ENCODE measurements at places on chromosomes 16 and 17.

GRCh38 chr16:78519896-78520295, 420.4 kb downstream of the WWOX start:
- no peak for DNase-seq

- DNase-seq, result no peak
These were observed 80.2 kb downstream of the RAP1GAP2 start for GRCh38 chr17:2876467-2876866.

GRCh38 chr16:83588070-83588469, 219.7 kb upstream of the HSBP1 start:
- no peak for DNase-seq

DNA sequence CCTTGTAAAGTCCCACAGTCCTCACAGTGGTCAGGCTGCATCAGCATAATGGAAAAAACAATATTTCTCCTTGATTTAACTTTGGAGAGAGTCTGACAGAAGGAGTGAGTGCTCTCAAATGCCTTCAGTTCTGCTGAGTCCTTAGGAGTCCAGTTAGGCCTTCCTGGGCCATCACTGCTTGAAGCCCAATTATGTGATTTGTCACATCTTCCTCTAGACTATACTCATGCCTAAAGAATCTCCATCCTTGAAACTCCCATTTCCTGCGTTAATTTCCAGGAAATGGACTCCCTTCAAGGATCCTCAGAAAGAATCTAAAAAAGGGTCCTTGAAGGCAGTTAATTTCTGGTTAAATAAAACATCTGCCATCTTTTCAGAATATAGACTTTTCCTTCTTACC, 52.8 kb downstream of the SLFN5 start:
- DNase-seq, result no peak

- no peak for DNase-seq
These were observed 364.1 kb upstream of the ASIC2 start for GRCh38 chr17:33657181-33657580.

GRCh38 chr17:11855306-11855705, 142.0 kb downstream of the ZNF18 start:
- no peak for DNase-seq

DNA sequence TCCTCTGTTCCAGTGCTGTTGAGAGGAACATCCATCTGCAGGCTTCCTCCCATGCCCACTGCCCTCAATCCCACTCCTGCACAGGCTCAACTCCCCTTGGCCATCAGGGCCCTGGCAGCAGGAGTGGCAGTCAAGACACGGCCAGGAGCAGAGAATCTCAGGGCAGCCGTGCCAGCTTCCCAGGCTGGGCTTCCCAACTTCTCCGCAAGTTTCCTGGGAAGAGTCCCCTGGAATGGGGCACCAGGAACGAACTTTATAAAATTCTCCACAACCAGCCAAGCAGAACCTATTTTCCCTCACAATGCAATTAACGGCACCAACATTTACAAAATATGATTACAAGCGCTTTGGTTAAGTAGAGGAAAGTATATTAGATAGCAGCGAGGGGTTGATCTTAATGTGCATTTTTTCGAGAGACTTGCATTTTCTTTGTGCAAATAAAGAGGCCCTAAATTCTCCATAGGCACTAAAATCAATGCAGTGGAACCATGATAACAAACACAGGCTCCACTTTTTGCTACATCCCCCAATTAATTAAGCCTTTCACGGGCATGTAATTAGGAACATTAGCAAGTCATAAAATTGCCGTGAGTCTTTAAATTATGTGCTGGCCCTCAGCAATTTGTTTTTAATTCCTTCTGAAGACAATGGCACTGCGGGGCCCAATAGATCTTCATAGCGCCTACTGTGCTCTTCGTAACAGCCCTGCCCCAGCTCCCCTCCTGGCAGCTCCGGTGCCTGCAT, 99.9 kb upstream of the LHX1 start:
- no peak for DNase-seq

- DNase-seq, result no peak
These were observed 665.2 kb upstream of the CDH8 start for GRCh38 chr16:62701426-62701825.

GRCh38 chr17:41131979-41132378, 8.0 kb upstream of the KRTAP4-12 start:
- no peak for DNase-seq

DNA sequence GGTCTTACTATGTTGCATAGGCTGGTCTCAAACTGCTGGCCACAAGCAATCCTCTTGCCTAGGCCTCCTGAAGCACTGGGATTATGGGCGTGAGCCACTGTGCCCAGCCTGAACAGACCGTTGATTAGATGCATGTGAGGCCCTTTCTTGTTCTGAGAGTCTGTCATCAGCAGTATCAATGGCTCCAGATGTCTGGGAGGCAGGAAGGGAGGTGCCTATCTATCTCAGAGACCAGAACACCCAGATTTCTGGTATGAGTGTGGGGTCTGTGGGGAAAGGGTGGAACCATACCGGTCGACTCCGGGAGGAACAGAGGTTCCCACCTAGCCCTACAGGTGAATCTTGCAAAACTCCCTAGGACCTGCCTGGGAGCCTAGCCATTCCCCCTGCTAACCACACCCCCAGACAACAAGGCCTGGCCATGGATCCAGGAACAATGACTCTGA, 71.7 kb downstream of the PRKCB start:
- no peak for DNase-seq

All from CD4-positive, alpha-beta T cell treated with Interferon gamma for 1 hour (primary cell).